CD4-positive, alpha-beta T cell treated with Interleukin-1 beta for 1 hour (primary cell): ENCODE measurements at places on chromosomes 1 and 21.

DNA sequence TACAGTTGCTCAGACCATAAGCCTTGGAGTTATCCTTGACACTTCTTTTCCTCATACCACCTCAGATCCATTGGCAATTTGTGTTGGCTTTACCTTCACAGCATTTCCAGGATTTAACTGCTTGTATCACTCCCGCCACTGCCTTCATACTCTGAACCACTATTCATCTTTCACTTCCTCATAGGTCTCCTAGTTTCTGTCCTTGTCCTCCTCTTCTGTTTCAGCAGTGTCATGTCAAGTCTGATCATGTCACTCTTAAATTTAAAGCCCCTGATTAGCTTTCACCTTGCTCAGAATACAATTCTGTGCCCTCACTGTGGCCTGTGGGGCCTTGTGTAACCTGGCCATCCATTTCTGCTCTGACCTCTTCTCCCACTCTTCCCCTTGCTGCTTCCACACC is 34.7 kb upstream of the C1orf115 start:
- no peak for DNase-seq

GRCh38 chr1:11525516-11525915 is 46.6 kb downstream of the DISP3 start:
- no peak for DNase-seq

GRCh38 chr1:61131716-61132115 is 49.4 kb downstream of the NFIA start:
- no peak for DNase-seq

DNA sequence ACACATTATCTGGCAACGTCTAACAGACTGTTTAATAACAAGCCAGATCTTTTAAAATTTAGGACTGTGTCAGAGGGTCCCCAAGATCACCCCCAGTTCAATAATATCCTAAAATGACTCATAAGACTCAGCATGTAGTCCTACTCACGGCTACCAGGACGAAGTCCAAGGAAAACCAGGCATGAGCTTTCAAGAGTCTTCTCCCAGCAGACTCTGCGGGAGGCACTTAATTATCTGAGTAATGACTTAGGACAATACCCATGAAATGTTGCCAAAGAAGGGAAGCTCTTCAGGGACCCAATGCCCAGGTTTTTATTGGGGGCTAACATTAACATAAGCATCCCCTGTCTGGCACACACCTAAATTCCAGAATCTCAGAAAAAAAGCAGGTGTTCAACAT is 7.0 kb downstream of the HFM1 start:
- no peak for DNase-seq

GRCh38 chr1:169271098-169271497 is 96.5 kb downstream of the NME7 start:
- no peak for DNase-seq

DNA sequence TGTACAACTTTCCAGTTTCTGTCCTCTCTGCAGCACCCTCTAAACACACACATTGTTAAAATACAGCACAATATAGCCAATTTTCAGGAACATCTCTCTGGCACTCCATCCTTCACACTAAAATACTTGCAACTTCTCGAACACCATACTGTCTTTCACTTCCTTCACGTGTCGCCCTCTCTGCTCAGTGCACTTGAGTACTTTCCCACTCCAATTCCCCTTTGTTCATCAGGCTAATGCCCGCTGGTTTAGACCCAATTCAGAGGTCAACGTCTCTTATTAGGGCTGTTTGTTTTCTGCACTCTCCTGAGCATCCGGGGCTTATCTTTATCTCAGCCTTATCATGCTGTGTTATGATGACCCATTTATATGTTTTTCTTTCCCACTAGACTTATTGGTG is 238.2 kb upstream of the SGIP1 start:
- DNase-seq: no peak

DNA sequence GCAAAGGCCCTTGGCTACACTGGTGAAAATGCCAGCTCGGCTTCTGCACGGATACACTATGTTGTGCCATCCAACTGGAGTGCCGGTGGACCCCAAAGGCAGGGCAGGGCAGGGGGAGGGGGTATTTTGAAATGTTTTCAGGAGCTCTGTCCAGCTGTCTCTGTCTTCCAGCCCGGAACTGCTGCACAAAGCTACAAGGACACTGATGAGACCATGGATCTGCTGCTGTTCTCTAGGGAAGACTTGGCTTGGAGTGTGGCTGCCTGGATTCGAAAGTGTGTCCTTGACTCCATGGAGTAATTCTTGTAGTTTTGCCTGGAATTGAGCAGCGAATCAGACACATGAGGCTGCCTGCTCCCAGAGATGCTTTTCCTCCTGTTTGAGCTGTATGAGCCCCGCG is 42.4 kb downstream of the TTC39A start:
- no peak for DNase-seq

GRCh38 chr1:173149887-173150286 is 57.2 kb downstream of the TNFSF4 start:
- peak; percentile 11 for DNase-seq

- no peak for DNase-seq
Observed at GRCh38 chr1:19300211-19300610, 11.6 kb upstream of the AKR7A3 start.

GRCh38 chr1:109793486-109794318 is 30.0 kb upstream of the EPS8L3 start:
- DNase-seq: peak; percentile 47

DNA sequence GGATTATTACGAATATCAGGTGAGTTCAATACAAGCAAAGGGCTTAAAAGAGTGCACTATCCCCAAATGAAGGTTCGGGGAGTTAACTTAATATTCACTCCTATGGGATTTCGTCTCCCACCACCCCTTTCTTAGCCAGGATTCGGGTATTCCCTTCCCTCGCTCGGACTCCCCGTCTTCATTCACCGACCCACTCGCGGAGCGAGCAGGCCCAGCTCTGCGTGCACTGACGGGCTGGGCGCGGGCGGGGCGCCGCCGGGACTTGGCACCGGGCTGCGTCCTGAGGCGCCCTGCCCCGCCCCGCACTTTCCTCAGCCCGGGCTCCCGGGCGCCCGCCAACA is 7.7 kb upstream of the MPZL1 start:
- no peak for DNase-seq

- DNase-seq: no peak
Observed at GRCh38 chr1:215081661-215082531, 641 bp upstream of the KCNK2 start.

GRCh38 chr1:44519035-44519676 is 114.1 kb downstream of the RNF220 start:
- peak; percentile 24 for DNase-seq

DNA sequence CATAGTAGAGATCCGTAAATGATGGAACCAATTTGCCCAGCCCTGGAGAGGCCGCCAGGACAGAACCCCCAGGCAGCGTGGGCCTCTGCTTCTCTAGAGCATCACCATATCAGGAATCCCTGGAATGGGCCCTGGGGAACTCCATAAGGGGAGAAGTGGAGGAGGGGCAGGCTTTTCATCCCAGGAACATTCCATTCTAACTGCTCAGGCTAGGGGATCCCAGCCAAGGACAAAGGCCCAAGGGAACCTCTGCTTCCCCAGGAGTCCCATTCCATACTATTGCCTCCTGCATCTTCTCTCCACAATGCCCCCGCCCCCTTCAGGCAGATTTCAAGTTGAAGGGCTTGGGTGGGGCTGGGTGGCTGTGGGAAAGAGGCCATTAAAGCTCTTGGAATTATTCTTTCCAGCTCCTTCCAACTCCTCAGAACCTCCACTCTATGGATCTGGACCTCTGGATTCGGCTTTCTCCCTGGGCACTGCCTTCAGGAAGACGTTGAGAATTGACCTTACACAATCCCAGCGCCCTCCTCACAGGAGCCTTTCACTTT is 6.0 kb downstream of the TRNP1 start:
- no peak for DNase-seq

- DNase-seq: peak; percentile 63
Observed at GRCh38 chr1:203504400-203505250, 10.7 kb downstream of the OPTC start.

DNA sequence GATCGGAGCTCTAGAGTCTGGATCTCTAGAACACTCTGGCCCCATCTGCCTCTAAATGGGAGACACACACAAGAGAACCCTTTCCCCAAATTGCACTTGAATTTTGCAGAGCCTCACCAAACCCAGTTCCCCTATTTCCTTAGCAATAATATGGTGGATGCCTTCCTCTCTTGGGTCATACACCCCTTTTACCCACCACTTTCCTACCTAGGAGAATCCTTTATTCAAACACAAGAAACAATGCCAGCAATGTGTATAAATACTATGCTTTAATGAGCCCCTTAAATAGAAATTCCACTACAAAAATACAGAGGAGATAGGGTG is 760 bp upstream of the SF3B4 start:
- DNase-seq: no peak

- no peak for DNase-seq
Observed at GRCh38 chr1:203185061-203185461, 1.4 kb downstream of the CHI3L1 start.

DNA sequence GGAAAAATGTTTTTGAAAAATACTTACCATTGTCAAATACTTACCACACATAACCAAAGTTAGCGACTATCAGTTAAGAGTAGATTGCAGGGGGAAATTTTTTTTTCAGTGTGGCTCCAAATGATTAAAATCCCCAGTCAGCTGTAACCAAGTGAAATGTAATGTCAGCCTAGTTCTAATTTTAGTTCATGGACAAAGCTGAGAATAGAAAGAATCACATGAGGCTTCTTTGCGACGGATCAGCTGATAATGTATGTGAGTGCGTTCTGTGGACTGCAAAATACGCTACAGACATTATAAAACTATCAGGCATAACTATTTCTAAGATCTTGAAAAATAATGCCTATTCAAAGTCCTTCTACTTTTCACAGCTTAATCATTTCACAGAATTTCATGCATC is at the start of gene LRRC39:
Gene LRRC39, minus strand, starts transcription at position 166 of the 400 bp plus-strand sequence. CDS start 9,740 bp downstream, outside the sequence.
- DNase-seq: no peak

- no peak for DNase-seq
Observed at GRCh38 chr21:39453571-39454179, 1.9 kb downstream of the SH3BGR start.
